Aortic smooth muscle cell (primary cell): ENCODE measurements at places on chromosomes 6 and 20. TPM values are rescaled to one million over a fixed set of nuclear protein-coding genes. Genes with fewer than 3 reads are reported as not detected.

SLC32A1 gene
- not detected in 2 replicates for total RNA-seq

OPRM1 gene
- total RNA-seq: not detected in 2 replicates

EPB41L2 gene
- 122 and 167 TPM in 2 replicates for total RNA-seq

PAX1 gene
- total RNA-seq: not detected in 2 replicates

PTCRA gene
- 0.12 TPM in 1 of 2 replicates, not detected in the other for total RNA-seq

PACSIN1 gene
- total RNA-seq: not detected in 2 replicates
